ENCODE measurements at places on chromosomes 16 and 17.

DNA sequence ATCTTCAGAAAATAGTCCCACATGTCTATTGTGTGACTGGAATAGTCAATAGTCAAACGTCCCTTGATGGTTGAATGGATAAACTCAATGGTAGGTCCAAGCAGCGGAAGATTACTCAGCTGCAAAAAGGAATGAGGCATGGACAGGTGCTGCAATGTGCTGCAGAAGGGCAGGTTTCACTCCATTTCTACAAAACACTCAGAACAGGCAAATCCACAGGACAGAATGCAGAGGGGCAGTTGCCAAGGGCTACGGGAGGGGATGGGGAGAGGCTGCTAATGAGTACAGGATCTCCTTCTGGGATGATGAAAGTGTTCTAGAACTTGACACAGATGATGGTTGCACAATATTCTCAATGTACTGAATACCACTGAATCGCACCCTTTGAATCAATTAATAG is 151.0 kb downstream of the RBFOX3 start:
- no peaks in the 10 kb centered on the region for H3K36me3 ChIP-seq
- H3K4me3 ChIP-seq, result no peak overlapping the region
- DNase-seq, result no peak
- no peaks in the 10 kb centered on the region for H3K4me1 ChIP-seq
- no peaks in the 10 kb centered on the region for H3K27me3 ChIP-seq

GRCh38 chr16:49708491-49708890 is 147.4 kb downstream of the ZNF423 start:
- H3K27me3 ChIP-seq, result no peaks in the 10 kb centered on the region
- no peaks in the 10 kb centered on the region for H3K36me3 ChIP-seq
- no peak for DNase-seq
- H3K27ac ChIP-seq, result no peak overlapping the region
- no peaks in the 10 kb centered on the region for H3K4me1 ChIP-seq

GRCh38 chr17:55750750-55751657 is at the start of gene PCTP:
TSS of gene PCTP (plus strand) at chr17:55751051. CDS start at chr17:55751104, 53 bp downstream.
- peak within 1 kb of the TSS; percentile 78 for H3K27ac ChIP-seq
- H3K4me1 ChIP-seq, result no peaks in the 10 kb centered on the region
- no peaks in the 10 kb centered on the region for H3K36me3 ChIP-seq
- peak; percentile 92 for DNase-seq
- no peaks in the 10 kb centered on the region for H3K27me3 ChIP-seq

DNA sequence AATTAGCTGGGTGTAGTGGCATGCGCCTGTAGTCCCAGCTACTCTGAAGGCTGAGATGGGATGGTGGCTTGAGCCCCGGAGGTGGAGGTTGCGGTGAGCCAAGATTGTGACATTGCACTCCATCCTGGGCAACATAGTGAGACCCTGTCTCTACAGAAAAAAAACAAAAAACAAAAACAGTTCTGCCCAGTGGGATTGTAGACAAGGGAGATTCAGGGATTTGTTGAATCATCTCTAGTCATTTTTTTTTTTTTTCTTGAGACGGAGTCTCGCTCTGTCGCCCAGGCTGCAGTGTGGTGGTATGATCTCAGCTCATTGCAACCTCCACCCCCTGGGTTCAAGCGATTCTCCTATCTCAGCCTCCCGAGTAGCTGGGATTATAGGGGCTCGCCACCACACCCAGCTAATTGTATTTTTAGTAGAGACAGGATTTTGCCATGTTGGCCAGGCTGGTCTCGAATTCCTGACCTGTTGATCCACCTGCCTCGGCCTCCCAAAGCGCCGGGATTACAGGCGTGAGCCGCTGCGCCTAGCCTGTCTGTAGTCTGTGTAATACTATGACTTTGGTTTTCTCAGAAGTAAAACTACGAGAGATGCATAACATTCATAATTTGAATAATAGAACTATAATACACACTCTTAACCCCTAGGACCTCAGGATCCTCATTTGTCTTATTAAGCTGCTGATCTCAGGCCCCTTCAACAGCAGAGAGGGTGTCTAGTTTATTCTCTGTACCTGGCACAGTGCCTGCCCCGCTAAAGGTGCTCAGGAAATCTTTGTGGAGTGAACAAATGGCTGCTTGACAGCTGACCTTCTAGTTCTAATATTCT is 1.4 kb downstream of the TEN1 start:
- peaks cover 52% of the 10 kb centered on the region for H3K4me1 ChIP-seq
- H3K4me3 ChIP-seq, result peak overlapping the region; percentile 84
- H3K36me3 ChIP-seq, result no peaks in the 10 kb centered on the region
- no peak for DNase-seq
- H3K27ac ChIP-seq, result peak overlapping the region; percentile 91

- no peak for DNase-seq
- no peaks in the 10 kb centered on the region for H3K4me1 ChIP-seq
- no peak overlapping the region for H3K27ac ChIP-seq
- no peaks in the 10 kb centered on the region for H3K27me3 ChIP-seq
- H3K4me3 ChIP-seq, result no peak overlapping the region
- peaks cover 21% of the 10 kb centered on the region for H3K36me3 ChIP-seq
Measured at GRCh38 chr17:76307299-76307965, 644 bp downstream of the QRICH2 start.

DNA sequence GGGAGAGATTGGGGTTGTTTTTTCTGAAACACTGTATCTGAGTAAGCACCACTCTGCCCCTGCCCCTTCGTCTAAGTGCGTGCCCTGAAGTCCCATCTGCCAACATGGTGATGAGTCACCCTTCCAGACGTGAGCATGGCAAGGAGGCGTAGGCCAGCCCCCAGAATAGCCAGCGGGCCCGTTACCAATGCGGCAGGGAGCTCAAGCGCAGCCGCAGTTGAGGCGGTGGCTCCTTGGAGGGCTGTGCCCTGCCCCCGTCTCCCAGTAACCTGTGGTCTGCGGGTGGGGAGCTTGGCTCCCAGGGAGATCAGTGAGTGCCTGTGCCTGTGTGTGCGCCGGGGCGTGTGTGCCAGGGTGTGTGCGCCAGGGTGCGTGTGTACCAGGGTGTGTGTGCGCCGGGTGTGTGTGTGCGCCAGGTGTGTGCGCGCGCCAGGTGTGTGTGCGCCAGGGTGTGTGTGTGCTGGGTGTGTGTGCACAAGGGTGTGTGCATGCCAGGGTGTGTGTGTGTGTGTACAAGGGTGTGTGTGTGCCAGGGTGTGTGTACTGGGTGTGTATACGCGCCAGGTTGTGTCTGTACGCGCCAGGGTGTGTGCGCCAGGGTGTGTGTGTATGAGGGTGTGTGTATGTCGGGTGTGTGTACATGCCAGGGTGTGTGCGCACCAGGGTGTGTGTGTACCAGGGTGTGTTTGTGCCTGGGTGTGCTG is 98.6 kb upstream of the CHMP6 start:
- no peaks in the 10 kb centered on the region for H3K4me1 ChIP-seq
- no peak for DNase-seq
- H3K4me3 ChIP-seq, result no peak overlapping the region
- no peak overlapping the region for H3K27ac ChIP-seq
- H3K27me3 ChIP-seq, result no peaks in the 10 kb centered on the region

GRCh38 chr17:309361-309888 is 43.2 kb downstream of the RPH3AL start:
- no peak overlapping the region for H3K27ac ChIP-seq
- H3K36me3 ChIP-seq, result no peaks in the 10 kb centered on the region
- peak; percentile 37 for DNase-seq
- H3K4me1 ChIP-seq, result no peaks in the 10 kb centered on the region

GRCh38 chr17:4893721-4894560 is 5.4 kb upstream of the C17orf107 start:
- no peaks in the 10 kb centered on the region for H3K4me1 ChIP-seq
- peaks cover 4% of the 10 kb centered on the region for H3K36me3 ChIP-seq
- no peak overlapping the region for H3K27ac ChIP-seq
- no peak for DNase-seq
- H3K4me3 ChIP-seq, result no peak overlapping the region
- no peaks in the 10 kb centered on the region for H3K27me3 ChIP-seq

GRCh38 chr17:7016886-7017826 is 4.7 kb downstream of the RNASEK start:
- no peaks in the 10 kb centered on the region for H3K36me3 ChIP-seq
- H3K4me1 ChIP-seq, result peaks cover 12% of the 10 kb centered on the region
- H3K27me3 ChIP-seq, result no peaks in the 10 kb centered on the region

GRCh38 chr16:27483624-27484023 is 66.1 kb downstream of the GTF3C1 start:
- peaks cover 51% of the 10 kb centered on the region for H3K36me3 ChIP-seq
- no peak for DNase-seq
- no peaks in the 10 kb centered on the region for H3K27me3 ChIP-seq
- H3K4me1 ChIP-seq, result no peaks in the 10 kb centered on the region
- H3K4me3 ChIP-seq, result no peak overlapping the region

- H3K36me3 ChIP-seq, result no peaks in the 10 kb centered on the region
- H3K4me1 ChIP-seq, result no peaks in the 10 kb centered on the region
- DNase-seq, result no peak
- H3K27ac ChIP-seq, result no peak overlapping the region
- no peak overlapping the region for H3K4me3 ChIP-seq
Measured at GRCh38 chr17:21680366-21680765, 12.0 kb upstream of the KCNJ18 start.

- H3K4me1 ChIP-seq, result no peaks in the 10 kb centered on the region
- no peak for DNase-seq
- no peak overlapping the region for H3K27ac ChIP-seq
- H3K4me3 ChIP-seq, result no peak overlapping the region
- H3K36me3 ChIP-seq, result no peaks in the 10 kb centered on the region
Measured at GRCh38 chr17:29195465-29196081, 15.4 kb upstream of the MYO18A start.

DNA sequence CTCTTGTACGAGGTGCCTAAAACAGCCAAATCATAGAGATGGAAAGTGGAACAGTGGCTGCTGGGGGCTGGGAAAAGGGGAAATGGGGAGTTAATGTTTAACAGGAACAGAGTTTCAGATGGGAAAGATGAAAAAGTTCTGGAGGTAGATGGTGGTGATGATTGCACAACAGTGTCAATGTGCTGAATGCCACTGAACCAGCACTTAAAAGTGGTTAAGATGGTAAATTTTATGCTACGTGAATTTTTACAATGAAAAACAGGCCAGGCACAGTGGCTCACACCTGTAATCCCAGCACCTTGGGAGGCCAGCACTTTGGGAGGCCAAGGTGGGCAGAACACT is 130.4 kb downstream of the C16orf78 start:
- DNase-seq, result no peak
- no peak overlapping the region for H3K27ac ChIP-seq
- H3K27me3 ChIP-seq, result no peaks in the 10 kb centered on the region

DNA sequence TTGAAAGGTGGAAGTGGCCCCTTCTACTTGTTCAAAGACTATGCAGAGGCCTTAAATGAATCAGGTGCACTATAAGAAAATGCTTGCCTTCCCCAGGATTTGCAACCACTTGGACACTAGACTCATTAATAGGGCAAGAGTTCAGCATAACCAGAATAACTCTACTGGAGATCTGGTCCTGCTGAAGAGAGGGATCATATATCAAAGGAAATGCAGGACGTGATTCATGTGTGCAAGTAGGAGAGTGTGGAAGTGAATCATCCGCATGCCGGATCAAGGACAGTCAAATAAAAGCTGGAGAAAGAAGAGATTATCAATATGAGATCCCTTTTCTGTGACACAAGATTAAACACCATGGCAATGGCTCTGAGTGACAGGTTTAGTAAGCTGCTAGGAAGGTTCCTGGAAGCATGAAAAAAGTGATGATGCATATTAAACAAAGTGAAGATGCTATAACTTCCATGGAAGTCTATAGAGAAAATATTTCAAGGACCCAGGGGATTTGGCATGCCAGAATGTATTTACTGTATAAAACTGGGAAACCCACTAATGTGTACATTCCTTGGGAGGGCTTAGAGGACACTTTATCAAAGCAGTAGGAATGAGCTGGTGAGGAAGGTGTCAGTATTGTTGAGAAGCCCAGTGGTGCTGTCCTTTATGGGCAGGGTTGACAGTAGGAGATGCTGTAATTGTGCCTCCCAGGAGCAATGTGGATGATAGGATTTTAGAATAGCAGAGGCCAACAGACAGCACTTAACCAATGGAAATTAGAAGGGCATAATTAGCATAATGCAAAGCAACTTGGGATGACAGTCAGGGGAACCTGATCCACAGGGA is 133.1 kb downstream of the ABCA8 start:
- no peak overlapping the region for H3K4me3 ChIP-seq
- no peaks in the 10 kb centered on the region for H3K4me1 ChIP-seq
- no peaks in the 10 kb centered on the region for H3K27me3 ChIP-seq
- H3K27ac ChIP-seq, result no peak overlapping the region
- no peak for DNase-seq

GRCh38 chr16:6356911-6357310 is 975.7 kb upstream of the RBFOX1 start:
- no peaks in the 10 kb centered on the region for H3K36me3 ChIP-seq
- H3K27ac ChIP-seq, result no peak overlapping the region
- no peaks in the 10 kb centered on the region for H3K4me1 ChIP-seq
- no peak for DNase-seq
- H3K27me3 ChIP-seq, result peaks cover 5% of the 10 kb centered on the region
- no peak overlapping the region for H3K4me3 ChIP-seq

GRCh38 chr17:51154176-51154575 is 817 bp downstream of the NME1 start:
- H3K4me3 ChIP-seq, result peak overlapping the region; percentile 75
- no peak for DNase-seq
- no peaks in the 10 kb centered on the region for H3K4me1 ChIP-seq
- no peaks in the 10 kb centered on the region for H3K27me3 ChIP-seq
- H3K36me3 ChIP-seq, result no peaks in the 10 kb centered on the region
- H3K27ac ChIP-seq, result no peak overlapping the region

GRCh38 chr17:43467981-43468581 is 15.7 kb upstream of the DHX8 start:
- no peaks in the 10 kb centered on the region for H3K27me3 ChIP-seq
- H3K4me3 ChIP-seq, result no peak overlapping the region
- H3K27ac ChIP-seq, result no peak overlapping the region

GRCh38 chr17:8382052-8382879 is 727 bp downstream of the RPL26 start:
- no peak overlapping the region for H3K27ac ChIP-seq
- DNase-seq, result no peak
- no peaks in the 10 kb centered on the region for H3K27me3 ChIP-seq
- H3K4me1 ChIP-seq, result peaks cover 30% of the 10 kb centered on the region
- H3K4me3 ChIP-seq, result peak overlapping the region; percentile 87
- peaks cover 2% of the 10 kb centered on the region for H3K36me3 ChIP-seq

- H3K27me3 ChIP-seq, result no peaks in the 10 kb centered on the region
- no peaks in the 10 kb centered on the region for H3K4me1 ChIP-seq
- H3K4me3 ChIP-seq, result no peak overlapping the region
- H3K36me3 ChIP-seq, result no peaks in the 10 kb centered on the region
Measured at GRCh38 chr17:70739065-70739464, 569.7 kb downstream of the KCNJ2 start.

- peaks cover under 1% of the 10 kb centered on the region for H3K27me3 ChIP-seq
- H3K4me3 ChIP-seq, result no peak overlapping the region
- no peaks in the 10 kb centered on the region for H3K4me1 ChIP-seq
- H3K27ac ChIP-seq, result no peak overlapping the region
- DNase-seq, result no peak
Measured at GRCh38 chr17:12395733-12396354, 269.8 kb upstream of the MYOCD start.

DNA sequence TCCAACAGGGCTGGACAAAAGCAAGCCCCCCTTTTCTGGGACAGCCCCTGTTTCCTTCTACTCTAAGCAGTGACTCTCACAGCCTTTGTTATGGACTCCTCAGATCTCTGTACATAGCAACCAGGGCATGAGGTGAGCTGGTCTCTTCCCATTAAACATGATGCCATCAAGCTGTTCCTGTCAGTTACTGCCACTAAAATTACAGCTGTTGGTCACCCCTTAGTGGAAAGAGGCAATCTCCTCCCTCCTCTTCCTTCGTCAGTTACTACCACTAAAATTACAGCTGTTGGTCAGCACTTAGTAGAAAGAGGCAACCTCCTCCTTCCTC is 95.2 kb upstream of the SMIM36 start:
- no peaks in the 10 kb centered on the region for H3K36me3 ChIP-seq
- DNase-seq, result no peak
- peaks cover 6% of the 10 kb centered on the region for H3K27me3 ChIP-seq
- H3K4me1 ChIP-seq, result no peaks in the 10 kb centered on the region
